ENCODE measurements at places on chromosomes 4 and X. TPM values are rescaled to one million over a fixed set of nuclear protein-coding genes. Genes with fewer than 3 reads are reported as not detected.
A peak's percentile ranks its signal among the peaks of the same experiment; 100 is the strongest.

- DNase-seq = no peak
Observed at GRCh38 chr4:54439831-54440243, 210.7 kb downstream of the PDGFRA start.

The TKTL2 gene
- total RNA-seq = not detected

The GPRASP2 gene
- total RNA-seq = 2.5 TPM

The HNRNPDL gene
- total RNA-seq = 494 TPM

- no peak for DNase-seq
Observed at GRCh38 chr4:105060628-105061027, 86.0 kb upstream of the TET2 start.

GRCh38 chr4:10164877-10165283 lies 48.3 kb upstream of the WDR1 start:
- no peak for DNase-seq

- no peak for DNase-seq
Observed at GRCh38 chr4:113904877-113905276, 74.6 kb downstream of the ARSJ start.

GRCh38 chr4:24730256-24731001 lies 64.9 kb upstream of the SOD3 start:
- DNase-seq = no peak

DNA sequence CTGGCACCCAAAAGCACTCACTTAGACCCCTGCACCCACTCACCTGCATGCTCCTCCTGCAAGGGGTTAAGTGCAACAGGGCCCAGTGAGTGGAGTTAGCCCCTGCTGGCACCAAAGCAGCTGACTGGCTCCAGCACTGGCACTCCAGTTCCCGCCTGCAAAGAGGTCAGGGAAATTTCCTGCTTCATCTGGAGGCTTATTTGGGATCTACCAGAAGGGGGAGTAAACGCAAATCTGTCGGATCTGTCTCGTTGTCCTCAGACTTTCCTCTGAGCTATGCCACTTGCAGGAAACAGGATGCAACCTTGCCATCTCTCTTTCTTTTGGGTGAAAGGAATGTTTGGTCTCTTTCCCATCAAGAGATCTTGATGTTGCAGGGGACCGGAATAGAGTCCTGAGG lies 435.6 kb downstream of the PCDH10 start:
- DNase-seq = no peak

DNA sequence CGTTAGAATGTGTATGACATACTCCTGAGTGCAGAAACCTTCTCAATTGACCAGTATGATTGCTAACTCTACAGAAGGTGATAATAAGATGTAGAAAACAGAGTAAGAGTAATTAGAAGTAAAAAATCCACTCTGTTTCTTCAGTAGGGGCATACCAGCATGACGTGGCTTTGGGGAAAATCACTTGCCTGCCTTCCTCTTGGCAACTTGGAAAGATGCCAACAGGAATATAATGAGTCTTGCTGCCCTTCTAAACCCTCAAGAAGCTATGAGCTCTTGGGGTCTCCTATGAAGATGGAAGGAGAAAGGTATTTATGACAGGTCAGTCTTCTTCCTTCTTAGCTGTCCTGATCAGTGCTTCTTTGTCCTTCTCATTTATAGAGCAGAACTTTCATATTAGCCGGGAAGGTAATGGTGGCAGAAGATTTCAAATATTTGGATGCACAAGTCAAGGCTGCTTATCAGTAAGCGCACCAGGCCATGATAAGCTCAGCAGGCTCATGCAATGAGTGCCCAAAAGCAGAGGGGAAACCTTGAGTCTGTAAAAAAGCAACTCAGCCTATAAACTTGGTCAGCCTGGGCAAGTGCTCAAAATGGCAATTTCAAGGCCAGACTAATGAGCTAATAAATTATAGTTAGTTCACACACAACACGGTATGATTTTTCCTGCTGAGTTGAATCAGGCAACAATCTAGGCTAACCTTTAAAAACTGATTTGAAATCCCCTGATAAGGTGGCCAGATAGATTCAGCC lies 69.7 kb upstream of the PPARGC1A start:
- DNase-seq = no peak

- DNase-seq = peak; percentile 65
Observed at GRCh38 chrX:48945517-48946348, 11.7 kb downstream of the OTUD5 start.

The N4BP2 gene
- 19.5 TPM for total RNA-seq

The KLHL13 gene
- 0.54 TPM for total RNA-seq

DNA sequence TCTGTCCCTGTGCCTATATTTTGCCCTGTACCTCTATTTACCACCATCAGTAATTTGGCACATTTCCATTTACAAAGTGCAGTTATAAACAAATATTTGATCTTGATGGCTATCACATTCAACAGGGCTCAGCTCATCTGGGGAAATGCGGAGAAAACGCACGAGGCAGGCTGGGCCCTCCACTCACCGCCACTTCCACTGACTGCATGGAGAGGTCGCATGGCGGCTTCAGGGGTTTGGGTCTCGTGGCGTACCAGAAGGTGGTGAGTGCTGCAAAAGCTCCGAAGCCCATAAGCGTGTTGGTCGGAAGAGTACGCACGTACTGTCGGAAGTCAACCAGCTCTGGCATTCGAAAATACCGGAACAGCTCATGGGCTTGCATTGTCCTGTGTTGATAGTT lies 22.6 kb downstream of the ACSL1 start:
- DNase-seq = no peak

DNA sequence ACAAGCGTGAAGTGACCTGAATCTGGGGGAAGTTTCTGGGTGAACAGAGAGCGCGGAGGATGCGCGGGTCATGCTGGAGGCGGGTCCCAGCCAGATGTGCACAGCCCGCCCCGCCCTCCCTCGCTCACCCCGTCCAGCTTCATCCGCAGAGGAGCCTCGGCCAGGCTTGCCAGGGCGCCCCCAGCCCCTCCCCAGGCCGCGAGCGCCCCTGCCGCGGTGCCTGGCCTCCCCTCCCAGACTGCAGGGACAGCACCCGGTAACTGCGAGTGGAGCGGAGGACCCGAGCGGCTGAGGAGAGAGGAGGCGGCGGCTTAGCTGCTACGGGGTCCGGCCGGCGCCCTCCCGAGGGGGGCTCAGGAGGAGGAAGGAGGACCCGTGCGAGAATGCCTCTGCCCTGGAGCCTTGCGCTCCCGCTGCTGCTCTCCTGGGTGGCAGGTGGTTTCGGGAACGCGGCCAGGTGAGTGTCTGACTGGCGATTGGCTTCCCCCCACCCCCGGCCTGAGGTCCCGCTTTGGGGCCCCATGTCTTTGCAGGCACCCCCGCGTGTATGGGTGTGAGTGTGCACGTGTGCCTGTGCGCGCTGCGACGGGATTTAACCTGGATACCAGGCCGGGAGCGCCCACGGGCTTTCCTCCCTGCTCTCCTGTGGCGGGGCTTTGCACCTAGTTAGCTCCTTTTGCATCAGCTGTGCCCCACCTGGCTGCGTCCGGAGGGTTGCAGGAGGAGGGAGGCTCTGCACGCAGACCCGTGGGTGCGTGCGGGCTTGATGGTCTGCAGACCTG lies at the start of gene EGFL6:
Gene EGFL6, plus strand, starts transcription at position 123 of the 782 bp plus-strand sequence. Its CDS starts 261 bp downstream, at position 384.
- no peak for DNase-seq

- no peak for DNase-seq
Observed at GRCh38 chr4:172785613-172786012, 383.0 kb upstream of the GALNT7 start.

DNA sequence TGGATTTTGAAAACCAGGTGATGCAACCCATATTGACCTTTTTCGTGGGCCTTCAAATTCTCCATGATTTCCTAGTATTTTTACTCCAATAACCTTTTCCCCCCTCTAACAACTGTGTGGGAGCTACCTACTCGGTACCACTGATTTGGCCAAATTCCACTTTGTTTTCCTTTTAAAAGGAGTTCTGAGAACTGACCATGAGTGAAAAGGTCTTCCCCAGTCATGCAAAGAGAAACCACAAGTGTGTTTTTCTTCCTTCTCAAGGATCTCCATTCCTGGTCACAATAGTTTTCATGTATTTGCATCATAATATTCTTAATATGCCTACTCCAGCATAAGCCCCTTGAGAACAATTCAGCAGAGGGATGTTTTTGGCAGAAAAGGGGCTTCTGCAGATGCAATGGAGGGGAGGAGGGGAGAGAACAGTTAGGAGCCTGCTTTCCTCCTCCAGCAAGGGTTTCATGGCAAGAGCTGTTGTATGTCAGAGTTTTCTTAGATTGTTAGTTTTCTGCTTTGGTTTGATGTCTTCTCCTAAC lies 195.3 kb upstream of the ANXA3 start:
- no peak for DNase-seq

GRCh38 chr4:20194123-20195013 lies 57.3 kb upstream of the SLIT2 start:
- DNase-seq = no peak

DNA sequence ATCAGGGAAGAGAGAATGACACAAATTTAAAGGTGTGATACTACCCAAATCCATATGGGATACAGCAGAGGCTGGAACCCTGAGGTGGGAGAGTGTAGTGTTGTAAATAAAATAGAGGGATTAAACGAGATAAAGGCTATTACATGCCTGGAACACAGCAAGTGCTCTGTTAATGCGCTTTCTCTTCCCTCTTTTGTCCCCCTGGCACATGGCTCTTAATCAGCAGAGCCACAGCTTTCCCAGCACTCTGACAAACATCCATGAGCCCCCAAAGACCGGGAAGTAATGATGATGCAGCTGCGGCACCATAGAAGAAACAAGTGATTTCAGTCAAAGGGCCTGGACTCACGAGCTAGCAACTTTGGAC lies 85.9 kb downstream of the RASL11B start:
- DNase-seq = no peak

GRCh38 chr4:165539801-165540200 lies 161.0 kb downstream of the CPE start:
- DNase-seq = no peak

GRCh38 chr4:77240469-77241066 lies 83.6 kb downstream of the CCNG2 start:
- DNase-seq = peak; percentile 35

DNA sequence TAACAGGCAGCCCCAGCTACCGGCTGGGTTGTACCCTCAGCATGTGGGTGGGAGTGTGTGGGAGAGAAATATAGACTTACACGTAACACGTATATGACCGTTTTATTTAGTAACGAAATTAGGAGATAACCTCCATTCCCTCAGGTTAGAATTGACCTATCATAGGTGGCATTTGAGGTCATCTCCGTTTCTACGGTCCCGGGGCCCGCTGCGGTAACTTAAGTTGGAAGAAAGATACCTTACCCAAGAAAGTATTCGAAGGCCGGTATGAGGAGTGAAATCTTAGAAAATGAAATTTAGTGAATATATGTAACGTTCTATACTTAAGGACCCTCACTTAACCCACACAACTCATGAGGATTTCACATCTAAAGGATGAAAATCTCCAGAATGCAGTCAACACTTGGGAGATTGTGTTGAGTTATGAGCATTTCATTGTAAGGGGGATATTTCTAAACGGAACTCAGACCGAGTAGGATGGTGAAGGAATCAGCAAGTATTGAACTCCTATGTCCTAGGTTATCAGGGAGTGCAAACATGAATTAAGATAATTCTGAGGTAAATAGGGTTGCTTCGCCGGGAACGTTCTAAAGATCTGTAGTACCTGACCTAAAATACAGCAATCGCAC lies 891 bp downstream of the CISD2 start:
- no peak for DNase-seq

The CLDN34 gene
- total RNA-seq = not detected

GRCh38 chr4:139599076-139599475 lies 43.1 kb upstream of the SETD7 start:
- DNase-seq = no peak

The GAGE10 gene
- total RNA-seq = not detected

GRCh38 chr4:186604124-186604807 lies 48.9 kb upstream of the MTNR1A start:
- no peak for DNase-seq

DNA sequence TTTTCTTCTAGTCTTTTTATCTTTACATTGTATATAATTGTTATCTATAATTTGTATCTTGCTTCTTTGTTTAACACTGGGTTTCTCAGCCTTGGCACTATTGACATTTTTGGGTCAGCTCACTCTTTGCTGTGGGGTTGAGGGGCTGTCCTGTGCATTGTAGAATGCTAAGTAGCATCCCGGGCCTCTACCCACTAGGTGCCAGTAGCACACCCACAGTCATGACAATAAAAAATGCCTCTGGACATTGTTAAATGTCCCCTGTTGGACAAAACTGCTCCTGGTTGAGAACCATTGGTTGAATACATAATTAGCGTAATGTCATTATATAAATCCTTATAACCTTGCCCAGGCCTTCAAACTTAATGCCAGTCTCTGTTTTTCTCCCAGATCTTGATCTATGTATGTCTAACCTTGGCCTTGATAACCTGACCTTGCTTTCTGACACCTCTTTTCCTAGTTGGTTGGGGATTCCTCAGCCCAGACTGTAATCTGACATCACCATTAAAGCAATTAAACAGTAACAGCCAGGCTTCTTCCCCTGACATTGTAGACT lies 46.1 kb downstream of the DCX start:
- DNase-seq = no peak

DNA sequence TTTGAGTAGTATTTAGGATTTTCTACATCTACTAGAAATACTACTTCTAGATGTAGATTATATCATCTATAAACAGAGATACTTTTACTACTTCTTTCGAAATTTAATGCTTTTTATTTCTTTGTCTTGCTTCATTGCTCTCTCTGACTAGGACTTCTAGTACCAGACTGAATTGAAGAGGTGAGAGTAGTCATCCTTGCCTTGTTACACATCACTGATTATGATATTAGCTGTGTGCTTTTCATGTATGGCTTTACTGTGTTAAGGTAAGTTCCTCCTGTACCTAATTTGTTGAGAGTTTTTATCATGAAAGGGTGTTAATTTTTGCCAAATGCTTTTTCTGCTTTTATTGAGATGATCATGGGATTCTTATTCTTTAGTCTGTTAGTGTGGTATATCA lies 19.6 kb upstream of the IL2 start:
- no peak for DNase-seq

DNA sequence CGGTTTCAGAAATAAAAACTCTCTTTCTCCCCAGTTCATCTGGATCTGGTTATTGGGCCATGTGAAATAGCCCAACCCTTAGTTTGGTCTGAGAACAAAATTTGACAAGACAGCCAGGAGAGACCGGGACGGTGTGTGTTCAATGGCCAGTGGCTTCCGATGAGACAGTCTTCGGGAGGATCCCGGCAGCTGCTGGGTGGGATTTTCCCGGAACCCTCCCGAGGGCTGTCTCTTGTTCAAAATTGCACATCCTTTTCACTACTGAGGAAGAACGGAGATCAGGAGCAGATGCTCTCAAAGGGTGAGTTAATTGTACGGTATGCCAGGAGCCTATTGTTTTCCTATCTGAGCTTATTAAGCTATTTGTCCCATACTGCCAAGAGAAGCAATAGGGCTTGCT lies 166.5 kb downstream of the PRR32 start:
- DNase-seq = no peak

GRCh38 chr4:152540941-152541340 lies 5.0 kb upstream of the FBXW7 start:
- no peak for DNase-seq

- DNase-seq = no peak
Observed at GRCh38 chrX:148270499-148270898, 229.9 kb upstream of the AFF2 start.

DNA sequence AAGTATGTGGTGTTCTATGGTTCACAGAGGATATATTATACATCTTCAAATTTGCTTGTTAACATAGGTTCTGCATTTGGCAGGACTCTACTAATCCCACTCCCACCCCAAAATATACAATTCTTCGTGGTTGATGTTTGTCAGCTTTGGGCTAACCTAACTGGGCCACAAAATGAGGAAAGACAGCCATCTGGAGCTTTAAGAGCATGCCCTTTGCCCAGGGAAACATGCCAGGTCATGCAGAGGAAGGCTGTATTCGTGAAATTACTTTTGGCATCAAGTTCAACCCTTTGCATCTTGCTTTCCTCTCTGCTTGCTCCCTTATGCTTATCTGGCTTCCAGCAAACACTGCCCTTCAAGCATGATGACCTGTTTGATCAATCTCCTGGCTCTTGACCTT lies 46.8 kb upstream of the F9 start:
- no peak for DNase-seq

The LRIT3 gene
- not detected for total RNA-seq
